HepG2 (cell line): ENCODE measurements at places on chromosomes 2 and 18.
A peak's percentile ranks its signal among the peaks of the same experiment; 100 is the strongest.

DNA sequence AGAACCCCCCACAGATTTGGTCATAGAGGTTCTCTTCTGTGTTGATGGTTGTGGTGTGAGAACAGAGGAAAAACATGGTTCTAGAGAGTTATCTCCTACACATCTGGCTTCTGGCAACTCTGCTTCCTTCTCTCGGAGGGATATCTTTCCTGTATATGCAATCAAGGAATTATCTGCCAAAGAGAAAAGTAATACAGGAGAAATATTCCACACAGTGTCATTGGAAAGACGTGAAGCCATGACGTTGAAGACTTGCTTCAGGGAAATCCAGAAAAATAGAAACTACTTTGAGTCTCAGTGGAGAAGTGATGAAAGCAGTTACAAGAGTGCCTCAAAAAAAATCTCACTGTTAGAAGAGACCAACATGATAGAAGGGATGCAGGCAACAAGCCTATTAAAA lies 78.5 kb downstream of the RAB31 start:
- DNase-seq: no peak

- no peak for DNase-seq
Measured at GRCh38 chr2:165002638-165003037, 47.3 kb upstream of the SLC38A11 start.

DNA sequence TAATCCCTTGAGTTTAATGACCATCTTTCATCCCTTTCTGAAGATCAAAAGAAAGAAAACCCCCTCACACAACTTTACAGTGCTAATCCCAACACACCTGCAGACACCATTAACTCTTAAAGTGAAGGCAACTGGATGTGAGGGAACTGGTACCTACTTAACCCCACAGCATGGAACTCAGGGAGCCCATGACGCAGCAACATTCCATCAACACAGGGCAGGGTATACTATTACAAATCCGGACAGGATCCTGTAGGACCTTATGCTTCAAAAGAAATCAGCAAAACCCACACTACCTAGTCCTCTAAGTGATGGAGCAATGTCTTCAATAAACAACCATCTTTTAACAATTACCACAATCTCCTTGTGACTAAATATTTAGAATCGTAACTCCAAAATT lies 78.6 kb downstream of the FARSB start:
- DNase-seq: no peak

DNA sequence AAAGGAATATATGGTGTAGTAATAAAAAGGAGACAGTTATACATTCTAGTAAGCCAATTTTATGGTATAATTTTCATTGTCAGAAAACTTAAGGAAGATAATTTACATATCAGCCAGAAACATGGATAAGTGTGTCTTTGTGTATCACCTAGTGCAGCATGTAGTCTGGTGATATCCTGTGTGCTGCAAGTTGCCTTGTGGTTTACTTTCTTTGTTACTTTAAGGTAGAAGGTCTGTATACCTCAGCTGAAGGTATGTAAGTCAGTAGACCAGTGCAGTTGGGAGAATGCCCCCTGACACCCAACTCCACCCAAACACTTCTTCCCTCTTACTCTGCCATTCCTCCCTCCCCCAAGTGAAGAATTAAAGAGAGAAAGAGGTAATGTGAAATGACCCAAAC lies 11.0 kb downstream of the GORASP2 start:
- no peak for DNase-seq

DNA sequence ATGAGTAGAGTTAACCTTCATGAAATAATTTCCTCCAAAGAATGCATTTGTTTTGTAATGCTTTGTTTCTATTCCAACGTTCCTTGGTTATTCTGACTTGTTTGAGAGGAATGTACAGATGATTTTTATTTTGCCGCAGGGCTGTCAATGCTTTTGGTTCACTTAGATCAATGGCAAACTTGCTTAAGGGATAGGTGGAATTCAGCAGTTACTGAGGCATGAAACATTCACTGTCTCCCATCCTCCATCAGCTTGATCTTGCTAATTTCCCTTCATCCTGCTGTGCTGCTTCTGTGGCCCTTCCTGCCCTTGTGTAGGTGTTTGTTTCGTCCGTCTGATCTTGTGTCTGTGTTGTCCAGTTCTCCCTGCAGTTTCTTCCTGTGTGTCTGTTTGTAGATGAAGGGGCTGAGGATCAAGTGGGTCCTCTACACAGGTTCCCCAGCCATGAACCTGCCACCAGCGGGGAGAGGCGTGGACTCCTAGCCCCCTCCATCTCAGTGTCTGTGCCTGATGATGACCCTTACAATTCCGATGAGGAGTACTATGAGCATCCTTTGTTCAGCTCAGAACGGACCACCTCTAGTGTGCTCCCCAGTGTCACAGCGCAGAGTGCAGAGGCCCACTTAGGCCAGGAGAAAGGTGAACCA lies 84.2 kb upstream of the UNC80 start:
- no peak for DNase-seq

DNA sequence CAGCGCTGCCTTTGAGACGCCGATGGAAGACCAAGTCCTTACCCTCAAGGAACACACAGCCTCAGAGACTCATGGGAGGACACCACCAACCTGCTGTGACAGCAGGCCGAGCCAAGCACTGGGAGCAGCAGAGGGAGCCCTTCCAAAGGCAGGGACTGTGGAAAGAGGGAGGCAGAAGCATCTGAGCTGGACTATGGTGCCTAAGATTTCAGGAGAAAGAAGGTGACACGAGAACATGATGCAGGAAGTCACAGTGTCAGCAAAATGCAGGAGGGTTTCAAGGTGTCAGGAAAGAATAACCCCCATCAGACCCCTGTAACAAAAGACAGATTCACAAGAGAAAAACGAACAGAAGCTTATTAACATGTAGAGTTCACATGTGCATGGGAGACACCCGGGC lies 24.2 kb upstream of the COX7A2L start:
- DNase-seq: peak; percentile 58

DNA sequence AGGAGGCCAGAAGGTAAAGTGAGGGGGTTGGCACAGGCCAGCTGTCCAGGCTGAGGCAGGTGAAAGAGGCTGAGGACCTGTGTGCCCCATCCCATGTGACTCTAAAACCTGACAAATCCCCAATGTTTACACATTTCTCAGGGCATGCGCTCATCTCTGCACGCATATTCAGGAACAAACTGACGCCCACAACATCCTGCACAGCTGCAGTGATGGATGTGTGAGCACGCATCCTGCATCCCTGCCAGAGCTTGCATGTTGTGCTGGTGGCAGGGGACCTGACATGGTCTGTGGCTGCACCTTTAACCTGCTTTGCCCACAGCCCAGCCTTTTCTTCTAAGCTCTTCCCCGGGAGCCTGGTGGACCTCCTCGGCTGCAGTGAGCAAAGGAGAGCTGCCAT lies 83.1 kb downstream of the FBXO15 start:
- no peak for DNase-seq

- DNase-seq: no peak
Measured at GRCh38 chr18:7616661-7617060, 49.5 kb downstream of the PTPRM start.
